ENCODE measurements at places on chromosomes 4 and X. TPM values are rescaled to one million over a fixed set of nuclear protein-coding genes. Genes with fewer than 3 reads are reported as not detected.

GRCh38 chr4:77209012-77209411 is 52.0 kb downstream of the CCNG2 start:
- no peak for DNase-seq

DNA sequence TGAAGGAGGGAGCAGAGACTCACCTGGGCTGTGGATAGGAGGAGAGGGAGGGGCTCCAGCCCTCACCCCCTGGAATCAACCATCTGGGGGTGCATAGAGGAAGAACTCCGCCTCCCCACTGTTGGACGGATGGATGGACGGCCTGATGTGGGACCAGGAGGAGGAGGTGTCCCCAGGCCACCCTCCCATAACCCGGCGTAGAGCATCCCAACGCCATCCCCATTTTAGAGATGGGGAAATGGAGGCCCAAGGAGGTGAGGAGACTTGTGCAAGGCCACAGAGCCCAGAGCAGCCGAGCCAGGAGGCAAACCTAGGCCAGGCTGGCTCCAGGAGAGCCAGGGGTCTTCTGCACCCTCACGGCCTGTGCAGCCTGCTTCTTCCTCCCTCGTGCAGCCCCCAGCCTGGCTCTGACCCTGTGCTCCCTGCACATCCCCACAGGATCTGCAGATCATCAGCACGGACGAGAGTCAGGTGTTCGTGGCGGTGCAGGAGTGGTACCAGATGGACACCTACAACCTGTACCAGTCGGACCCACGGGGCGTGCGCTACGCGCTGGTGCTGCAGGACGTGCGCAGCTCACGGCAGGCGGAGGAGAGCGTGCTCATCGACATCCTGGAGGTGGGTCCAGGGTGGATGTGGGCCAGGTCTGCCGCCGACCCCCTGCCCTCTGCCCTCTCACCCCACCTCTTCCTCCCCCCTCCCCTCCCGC is 241.0 kb upstream of the PSAPL1 start:
- DNase-seq, result no peak

RHOXF2 gene
- not detected for total RNA-seq

GRCh38 chr4:86156531-86156930 is 203.3 kb downstream of the MAPK10 start:
- DNase-seq, result no peak

DNA sequence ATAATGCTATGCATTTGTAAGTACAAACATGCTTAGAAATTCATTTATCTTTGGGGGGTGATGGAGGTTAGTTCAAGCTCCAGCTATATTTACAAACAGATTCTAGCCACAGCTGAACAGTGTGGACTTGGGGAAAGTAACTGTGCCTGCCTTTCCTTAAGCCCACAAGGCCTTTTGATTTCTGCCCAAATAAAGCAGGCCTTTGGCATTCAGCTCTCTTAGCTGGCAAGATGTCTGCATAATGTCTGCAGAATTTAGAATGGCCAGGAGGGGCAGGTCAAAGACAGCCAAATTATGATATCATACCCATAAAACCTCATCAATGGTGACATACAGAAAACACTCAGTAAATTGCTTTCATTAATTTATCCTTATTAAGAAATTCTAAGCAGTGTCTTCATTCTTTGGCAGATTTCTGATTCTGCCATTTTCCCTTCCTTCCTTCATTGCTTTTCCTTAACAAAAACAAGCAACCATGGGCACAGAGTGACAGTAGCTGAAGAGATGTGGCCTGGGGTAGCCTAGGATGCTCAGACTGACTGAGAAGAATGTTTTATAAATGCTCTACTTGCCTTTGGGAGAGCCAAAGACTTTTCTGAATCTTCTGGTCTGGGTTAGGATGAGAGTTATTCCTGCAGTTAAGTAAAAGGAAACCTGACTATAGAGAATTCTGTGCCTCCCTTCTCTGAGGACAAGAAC is 538.7 kb upstream of the NR3C2 start:
- no peak for DNase-seq

DNA sequence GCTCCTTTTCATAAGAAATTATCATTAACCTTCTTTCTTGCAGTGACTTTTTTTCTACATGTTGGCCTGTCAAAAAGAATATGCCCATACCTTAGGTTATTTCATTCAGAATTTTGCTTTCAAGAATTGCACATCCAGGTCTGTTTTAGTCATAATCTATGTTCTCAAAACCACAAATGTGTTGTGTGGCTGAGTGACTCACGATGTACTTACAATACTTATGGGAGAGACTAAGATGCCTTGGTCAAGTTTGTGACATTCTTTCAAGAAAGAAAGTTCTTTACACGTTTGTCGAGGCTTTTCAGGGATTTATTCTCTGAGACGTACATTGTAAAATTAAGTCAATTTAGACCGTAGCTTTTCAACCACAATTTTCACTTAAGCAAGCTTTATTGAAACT is 396.7 kb downstream of the FSTL5 start:
- no peak for DNase-seq

TCP11X2 gene
- not detected for total RNA-seq

DNA sequence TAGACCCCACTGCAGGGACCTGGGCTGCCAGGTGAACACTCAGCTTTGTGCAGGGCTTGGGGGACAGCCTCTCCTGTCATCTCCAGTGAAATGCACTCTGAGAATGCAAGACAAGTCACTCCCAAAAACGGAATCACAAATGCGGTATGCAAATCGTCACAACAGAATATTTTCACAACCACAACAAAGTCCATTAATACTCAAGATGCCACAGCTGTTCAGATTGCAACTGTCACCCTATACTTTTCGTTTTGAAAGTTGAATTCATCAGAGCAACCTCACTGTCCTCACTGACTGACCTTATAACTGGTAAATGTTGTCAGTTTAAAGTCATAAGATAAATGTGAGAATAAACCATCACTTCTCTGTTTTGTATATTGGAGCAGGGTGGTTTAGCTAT is 16.6 kb downstream of the JAKMIP1 start:
- no peak for DNase-seq

RGN gene
- total RNA-seq, result not detected

- no peak for DNase-seq
Observed at GRCh38 chr4:144356941-144357381, 216.4 kb upstream of the GYPA start.

GRCh38 chrX:38220415-38221390 is at the start of gene SRPX:
SRPX (minus strand) TSS chrX:38220871; CDS start chrX:38220792, 79 bp downstream.
- no peak for DNase-seq

Measured in natural killer cell treated with Interleukin-12 subunit alpha and Interleukin-12 subunit beta and Interleukin-15 and Interleukin-18, amount 100 ng/mL, for 72 hours (primary cell).